ENCODE measurements at places on chromosomes 7 and 10.

GRCh38 chr10:2744547-2745200 is 322.7 kb upstream of the PFKP start:
- DNase-seq, result no peak

DNA sequence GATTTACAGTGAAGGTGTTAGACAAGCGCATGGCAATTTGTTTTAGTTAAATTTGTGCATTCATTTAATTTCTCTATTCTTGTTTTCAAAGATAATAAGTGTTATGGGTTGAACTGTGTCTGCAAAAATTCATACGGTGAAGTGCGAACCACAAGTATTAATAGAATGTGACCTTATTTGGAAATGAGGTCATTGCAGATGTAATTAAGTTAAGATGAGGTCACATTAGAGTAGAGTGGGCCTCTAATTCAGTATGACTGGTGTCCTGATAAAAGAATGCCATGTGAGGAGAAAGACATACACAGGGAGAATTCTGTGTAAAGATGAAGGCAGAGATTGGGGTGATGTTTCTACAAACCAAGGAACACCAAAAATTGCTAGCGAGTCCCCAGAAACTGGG is 158.8 kb upstream of the SEMA3E start:
- no peak for DNase-seq

DNA sequence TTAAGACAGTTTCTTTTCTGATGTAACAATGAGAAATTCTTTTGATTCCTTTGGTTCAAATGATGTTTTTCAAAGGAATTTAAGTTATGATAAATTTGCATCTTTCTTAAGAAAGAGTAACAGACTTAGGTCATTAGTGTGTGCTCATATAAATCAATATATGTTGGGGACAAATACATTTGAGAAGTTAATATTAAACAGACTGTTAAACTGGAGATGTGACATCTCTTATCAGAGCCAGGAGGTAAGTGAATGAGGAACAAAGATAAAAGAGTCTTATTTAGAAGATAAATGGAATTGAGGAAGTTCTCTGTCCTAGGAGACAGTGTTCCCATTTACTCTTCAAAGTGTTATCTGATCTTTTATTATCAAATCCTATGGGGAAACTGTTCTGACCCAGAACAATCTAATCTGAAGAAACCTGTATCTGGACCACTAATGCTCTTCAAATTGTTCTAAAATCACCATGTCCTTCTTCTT is 104.8 kb upstream of the LAMB4 start:
- DNase-seq, result no peak

- DNase-seq, result no peak
Observed at GRCh38 chr7:95601316-95601715, 5.0 kb upstream of the PDK4 start.

- no peak for DNase-seq
Observed at GRCh38 chr7:55512635-55513191, 59.6 kb downstream of the VOPP1 start.

GRCh38 chr7:112572669-112573301 is 92.0 kb downstream of the LSMEM1 start:
- DNase-seq, result no peak

GRCh38 chr10:33697016-33697415 is 362.5 kb upstream of the NRP1 start:
- DNase-seq, result no peak

Data from stimulated activated CD4-positive, alpha-beta T cell treated with anti-CD3 and anti-CD28 coated beads, TNF-alpha, amount 100 ng/mL, for 1 hour (primary cell).